ENCODE measurements at places on chromosomes 6 and 20.

DNA sequence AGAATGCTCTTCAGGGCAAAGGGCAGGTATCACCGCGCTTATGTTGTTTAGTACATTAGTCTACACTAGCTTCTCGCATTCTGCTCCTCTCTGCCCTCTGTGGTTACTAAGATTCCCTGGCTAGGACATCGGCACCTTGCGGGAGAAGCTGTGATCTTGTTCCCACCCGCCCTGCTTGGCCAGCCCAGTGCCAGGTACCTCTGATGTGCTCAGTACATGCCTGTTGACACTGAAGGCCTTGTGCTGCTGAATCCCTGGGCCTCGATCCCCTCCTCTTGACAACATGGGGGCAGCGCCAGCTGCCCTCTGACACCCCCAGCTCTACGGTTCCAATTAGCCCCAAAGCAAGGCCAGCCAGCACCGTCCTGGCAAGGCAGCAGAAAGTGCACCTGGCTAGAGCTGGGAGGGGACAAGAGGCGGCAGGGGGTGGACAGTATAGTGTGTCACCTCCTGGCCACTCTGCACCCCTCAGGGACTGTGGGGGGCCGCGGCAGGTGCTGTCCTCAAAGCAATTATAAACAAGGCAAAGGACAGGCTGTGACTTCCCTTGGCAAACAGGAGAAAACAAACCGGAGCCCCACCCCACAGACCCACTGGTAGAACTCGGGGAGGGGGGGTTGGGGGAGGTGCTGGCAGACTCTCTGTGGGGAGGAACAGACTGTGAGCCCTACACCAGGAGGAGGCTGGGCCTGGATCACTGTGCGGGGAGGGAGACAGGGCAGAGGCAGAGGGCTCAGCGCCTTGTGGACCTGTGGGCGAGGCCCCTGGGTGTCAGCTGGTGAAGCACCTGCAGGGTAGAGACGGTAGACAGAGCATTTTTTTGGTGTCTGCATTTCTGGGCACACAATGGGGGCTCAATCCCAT is 7.1 kb downstream of the TFEB start:
- DNase-seq: no peak

GRCh38 chr6:25732468-25733198 is 21.9 kb upstream of the SLC17A4 start:
- DNase-seq: no peak

DNA sequence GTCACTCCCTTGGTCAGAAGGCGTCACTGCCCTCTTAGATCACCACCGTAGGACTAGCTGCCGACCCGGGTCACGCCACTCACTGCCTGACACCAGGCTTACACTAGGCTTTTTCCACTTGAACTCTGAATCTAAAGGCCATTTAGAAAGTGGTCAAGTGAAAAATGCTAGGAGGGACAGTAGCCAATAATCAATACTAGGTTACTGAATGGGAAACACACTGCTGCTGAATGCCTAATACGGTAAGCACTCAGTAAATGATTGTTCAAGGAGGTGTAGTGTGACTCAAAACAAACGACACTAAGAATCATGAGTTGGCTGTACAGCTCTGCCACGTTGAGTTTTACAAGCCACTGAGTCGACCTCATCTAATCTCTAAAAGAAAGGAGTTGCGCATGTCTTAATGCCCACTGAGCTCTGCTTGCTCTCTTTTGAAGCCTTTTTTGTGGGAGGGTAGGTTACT is 760 bp upstream of the IBTK start:
- DNase-seq: peak; percentile 65

DNA sequence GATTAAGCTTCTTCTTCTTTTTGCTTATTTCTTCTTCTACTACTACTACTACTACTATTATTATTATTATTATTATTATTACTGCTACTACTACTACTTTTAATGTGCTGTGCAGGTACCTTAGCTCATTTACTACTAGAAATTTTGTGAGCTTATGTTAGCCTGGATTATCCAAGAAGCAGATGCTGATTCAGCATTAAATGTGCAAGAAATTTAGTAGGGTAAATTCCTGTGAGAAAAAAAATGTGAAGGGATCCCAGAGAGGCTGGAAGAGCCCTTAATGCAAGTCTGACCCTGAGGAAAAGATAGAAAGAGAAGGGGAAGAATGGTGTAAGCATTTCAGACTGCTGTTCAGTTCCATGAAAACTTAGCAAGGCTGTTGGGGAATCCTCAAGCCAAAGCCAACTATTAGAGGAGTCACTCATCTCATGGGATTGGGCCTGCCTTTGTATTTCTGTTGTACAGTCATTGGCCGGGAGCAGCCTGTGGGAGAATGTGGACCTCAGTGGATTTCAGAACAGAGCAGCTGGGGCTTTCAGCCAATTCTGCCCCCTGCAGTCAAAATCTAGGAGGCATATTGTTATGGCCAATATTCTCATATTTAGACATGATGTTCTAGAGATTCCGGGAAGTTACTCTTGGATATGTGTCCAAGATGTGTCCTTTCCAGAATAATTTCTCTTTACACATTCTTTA is 37.2 kb upstream of the TSPYL1 start:
- DNase-seq: no peak

DNA sequence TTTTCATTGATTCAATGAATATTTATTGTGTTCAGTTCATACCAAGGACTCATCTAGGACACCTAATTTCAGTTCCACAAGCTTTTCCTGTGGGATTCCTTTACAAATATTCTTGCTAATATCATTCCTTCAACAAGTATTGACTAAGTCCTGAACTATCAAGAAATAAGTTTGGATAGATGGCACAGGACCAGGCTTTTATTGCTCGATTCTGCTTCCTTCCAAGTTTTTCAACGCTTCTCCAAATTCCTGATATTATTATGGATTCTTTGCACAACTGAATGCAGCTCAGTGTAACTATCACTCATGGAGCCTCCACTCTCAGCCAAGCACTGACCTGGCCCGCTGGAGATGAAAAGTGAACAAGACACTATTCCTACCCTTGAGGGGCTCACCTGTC is 32.7 kb upstream of the COL21A1 start:
- no peak for DNase-seq

DNA sequence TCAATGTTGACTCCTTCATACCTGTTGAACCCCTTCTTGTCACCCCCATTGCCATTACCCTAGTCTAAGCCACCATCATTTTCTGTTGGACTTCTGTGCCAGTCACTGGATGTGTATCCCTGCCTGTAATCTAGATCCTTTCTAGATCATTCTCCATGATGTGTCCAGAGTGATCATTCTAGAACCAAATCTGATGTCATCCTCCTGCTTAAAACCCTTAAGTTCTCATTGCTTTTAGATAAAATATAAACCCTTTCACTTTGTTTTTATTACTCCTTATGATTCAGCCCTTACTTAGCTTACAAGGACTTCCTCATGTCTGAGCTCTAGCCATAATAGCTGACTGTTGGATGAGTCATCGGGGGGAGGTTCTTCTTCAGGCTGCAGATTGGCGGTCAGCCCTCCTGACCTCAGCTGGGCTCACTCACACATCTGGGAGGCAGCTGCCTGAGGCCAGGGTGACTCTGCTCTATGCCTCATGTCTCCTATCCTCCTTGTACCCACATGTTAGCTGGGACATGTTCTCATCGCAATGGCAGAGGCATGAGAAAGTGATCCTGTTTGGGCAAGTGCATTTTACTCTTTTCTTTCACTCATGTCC is 287.6 kb downstream of the ESR1 start:
- no peak for DNase-seq

DNA sequence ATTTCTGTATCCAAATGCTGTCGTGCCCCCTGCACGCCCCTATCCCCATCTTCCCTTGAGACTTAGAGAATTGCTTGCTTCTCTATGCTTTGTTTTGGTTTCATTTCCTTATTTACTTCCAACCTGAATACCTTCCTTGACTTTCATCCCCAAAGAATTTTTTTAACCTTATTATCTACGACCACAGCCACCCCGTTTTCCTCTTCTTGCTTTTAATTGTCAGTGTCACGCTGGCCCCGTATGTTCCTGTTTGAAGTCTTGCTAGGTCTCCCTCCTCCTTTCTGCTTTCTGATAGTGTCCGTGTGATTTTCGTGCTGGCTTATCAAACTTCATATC is 40.1 kb downstream of the RNF217 start:
- DNase-seq: no peak

GRCh38 chr6:16200321-16200883 is 38.0 kb upstream of the GMPR start:
- DNase-seq: no peak

- no peak for DNase-seq
These were observed 75.4 kb upstream of the LAMA2 start for GRCh38 chr6:128807577-128807976.
